ENCODE measurements at places on chromosomes 2 and 18.

DNA sequence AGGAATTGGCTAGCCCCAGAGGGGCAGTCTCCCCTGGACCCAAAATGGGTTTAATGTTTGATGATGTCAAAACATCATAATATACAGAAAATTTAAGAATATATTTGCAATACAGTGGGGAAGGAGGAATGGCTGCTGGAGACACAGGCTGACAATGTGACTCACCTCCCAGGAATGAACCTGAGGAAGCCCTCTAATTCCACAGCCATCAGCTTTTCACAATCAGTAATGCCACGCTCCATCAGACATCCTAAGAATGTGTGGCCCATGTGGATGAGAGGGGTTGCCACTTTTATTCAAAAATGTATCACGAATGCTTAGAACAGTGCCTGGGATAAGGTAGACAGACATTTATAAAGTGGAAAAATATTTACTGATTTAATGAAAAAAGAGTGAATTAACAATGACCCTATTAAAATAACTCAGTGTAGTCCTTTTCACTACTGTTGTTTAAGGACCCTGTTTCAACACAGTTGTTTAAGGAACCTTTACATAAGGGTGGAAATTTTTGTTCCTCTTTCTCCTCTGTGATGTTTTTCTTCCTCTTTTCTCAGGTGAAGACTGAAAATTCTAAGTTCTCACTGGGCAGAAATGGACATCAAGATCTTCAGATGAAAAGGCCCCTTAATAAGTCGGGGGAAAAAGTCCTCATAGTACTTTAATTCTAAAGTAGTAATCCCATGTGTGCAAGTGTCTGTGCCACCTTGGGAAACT is 17.5 kb upstream of the TMEM163 start:
- no peak for DNase-seq

GRCh38 chr2:219475697-219476651 is 22.7 kb upstream of the GMPPA start:
- peak; percentile 79 for DNase-seq

DNA sequence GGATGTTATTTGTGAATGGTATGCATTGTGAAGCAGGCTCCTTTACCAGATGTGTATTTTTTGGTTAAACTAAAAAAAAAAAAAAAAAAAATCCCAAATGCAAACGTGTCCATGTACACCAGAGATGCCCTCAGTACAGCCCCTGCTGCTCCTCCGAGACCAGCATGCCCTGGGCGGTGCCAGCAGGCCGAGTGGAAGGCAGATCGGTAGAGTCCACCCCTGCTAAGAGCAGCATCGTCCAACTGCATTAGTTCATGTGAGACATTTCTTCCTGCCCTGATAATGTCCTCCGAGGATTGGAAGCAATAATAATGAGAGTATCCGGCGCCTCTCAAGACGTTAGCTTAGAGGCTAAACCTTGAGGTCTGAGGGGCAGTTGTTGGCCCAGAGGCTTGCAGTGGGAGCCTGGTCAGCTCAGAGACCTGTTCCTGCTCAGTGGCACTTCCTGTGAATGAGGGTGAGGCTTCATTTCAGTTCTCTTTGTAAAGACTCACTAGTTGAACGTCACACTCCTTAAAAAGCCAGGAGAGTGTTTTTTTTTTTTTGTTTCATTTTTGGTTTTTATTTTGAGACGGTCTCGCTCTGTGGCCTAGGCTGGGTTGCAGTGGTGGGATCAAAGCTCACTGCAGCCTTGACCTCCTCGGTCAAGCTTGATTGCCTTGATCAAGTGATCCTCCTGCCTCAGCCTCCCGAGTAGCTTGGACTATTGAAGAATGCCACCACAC is 5.6 kb downstream of the SLC66A3 start:
- DNase-seq = no peak

GRCh38 chr2:9230051-9230802 is 23.6 kb downstream of the ASAP2 start:
- no peak for DNase-seq

DNA sequence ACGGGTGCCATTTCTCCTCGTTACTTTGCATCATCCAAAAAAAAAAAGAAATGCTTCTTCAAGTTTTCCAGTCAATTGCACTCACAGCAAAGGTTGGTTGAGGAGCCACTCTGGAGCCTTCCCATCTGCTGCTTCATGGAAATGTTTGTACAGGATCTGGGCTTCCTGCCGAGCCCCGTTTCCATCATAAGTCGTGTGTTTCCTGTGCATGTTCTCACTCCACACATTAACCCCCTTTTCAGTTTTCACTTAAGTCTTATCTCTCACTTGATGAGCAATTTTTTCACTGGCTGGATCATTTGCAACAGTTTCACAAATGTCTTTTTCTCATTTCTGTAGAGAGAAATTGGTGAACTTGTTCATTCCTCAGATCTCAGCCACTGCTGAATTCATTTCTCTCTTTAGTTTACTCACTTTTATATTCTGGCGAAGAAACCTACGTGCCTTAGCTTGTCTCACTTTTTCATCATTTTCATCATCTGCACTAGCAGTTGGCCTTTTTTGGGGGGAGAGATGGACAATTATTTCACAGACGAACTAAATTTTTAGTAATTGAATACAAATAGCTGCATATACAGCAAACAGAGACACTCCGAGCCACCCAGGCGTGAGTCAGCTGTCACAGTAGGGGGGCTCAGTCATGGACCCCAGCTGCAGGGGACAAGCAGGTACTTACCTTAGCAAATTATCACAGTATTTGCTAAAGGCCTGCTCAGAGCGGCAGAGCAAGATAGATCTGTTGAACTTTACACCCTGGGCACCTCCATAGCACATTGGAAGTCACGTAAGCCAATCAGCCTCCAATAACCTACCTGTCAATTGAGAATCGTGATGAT is 750.8 kb upstream of the ID2 start:
- DNase-seq = no peak

DNA sequence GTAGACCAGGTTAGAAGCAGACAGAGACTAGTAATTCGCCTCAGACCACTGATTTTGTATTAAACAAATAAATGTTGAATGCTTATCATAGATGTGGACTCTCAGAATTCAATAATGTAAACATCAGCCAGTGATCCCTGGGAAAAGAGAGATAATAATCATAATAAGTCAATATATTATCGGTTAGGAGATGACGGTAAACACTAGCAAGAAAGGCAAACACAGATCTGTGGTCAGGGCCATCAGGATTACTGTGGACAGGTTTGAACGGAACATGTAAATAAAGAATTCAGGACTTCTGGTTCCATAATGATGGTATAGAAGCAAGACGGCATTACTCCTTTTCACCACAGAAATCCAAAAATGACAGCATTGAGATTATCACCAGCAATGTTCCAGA is 861.6 kb downstream of the CBLN2 start:
- no peak for DNase-seq

DNA sequence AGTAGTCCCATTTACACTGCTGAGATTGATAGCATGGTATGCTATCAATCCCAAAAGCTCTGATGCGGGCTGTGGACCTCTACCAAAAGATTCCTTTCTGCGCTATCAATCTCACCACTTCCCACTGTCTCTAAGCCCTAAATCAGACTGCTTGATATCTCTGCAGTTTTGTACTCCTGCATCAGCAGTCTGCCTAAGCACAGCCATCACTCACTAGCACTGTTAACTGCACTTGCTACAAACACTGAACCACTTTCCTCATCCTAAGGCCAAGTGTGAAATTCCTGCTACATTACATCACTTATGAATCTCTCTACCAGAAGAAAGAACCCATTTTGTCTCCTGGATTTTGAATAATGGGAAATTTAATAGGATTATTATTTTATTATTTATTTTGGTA is 237.0 kb downstream of the HNMT start:
- no peak for DNase-seq

- no peak for DNase-seq
Observed at GRCh38 chr2:140416577-140416976, 1636.4 kb upstream of the NXPH2 start.

GRCh38 chr2:175817221-175817620 is 184.8 kb downstream of the LNPK start:
- DNase-seq = no peak

DNA sequence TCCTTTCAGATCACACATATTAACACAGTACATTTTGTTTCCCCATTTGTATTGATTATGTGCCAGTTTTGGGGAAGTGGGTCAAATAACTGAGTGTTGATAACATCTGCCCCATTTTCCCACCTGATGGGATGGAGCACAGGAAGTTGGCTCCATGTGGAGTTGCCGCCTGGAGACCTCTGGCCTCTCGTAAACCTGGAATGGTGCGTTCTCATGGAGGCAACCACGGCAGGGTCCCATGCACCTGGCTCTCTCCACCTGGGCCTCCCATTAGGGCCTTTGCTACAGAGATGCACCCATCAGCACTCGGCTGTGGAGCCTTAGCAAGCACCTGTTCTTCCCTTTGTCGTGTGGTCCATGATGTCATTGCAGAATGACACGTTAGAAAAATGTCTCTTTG is 130.6 kb downstream of the MBP start:
- DNase-seq = no peak

DNA sequence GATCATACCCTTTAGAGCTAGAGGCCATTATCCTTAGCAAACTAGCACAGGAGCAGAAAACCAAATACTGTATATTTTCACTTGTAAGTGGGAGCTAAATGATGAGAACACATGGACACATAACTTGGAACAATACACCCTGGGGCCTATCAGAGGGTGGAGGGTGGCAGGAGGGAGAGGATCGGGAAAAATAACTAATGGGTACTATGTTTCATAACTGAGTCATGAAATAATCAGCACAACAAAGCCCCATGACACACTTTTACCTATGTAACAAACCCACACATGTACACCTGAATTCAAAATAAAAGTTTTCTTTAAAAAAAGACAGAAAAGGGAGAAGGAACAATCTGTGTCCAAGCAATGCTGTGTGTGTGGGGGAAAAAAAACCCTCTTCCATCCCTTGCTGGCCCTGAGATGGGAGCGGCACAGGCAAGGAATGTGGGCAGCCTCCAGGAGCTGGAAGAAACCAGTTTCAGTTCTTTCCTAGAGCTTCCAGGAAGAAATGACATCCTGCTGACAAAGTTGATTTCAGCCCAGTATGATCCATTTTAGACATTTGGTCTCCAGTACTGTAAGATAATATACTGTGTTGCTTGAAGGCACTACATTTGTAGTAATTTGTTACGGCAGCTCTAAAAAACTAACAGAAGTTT is 458.7 kb upstream of the CNTNAP5 start:
- no peak for DNase-seq

DNA sequence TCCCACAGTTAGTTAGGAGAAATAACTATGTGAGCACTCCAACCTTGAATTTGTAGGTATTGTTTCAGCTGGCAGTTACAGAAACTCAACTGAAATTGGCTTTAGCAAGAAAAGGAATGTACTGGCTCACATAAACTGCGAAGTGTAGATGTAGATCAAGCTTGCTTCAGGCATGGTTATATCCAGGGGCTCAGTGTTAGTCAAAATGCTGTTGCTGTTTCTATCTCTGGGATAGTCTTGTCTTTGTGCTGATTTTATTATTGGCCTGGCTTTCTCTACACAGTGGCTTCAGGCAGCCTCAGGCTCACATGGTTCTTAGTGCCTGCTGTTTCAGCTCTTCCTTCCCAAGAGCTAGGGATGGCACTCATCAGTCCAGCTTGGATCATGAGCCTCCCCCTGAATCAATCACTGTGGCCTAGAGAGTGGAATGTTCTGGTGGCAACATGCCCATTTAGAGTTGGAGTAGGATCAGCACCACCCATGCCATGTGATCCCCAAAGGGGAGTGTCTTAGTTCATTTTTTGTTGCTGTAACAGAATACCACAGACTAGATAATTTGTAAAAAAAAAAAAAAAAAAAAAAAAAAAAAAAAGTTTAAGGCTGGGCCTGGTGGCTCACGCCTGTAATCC is 69.1 kb upstream of the FOXI3 start:
- DNase-seq = no peak

DNA sequence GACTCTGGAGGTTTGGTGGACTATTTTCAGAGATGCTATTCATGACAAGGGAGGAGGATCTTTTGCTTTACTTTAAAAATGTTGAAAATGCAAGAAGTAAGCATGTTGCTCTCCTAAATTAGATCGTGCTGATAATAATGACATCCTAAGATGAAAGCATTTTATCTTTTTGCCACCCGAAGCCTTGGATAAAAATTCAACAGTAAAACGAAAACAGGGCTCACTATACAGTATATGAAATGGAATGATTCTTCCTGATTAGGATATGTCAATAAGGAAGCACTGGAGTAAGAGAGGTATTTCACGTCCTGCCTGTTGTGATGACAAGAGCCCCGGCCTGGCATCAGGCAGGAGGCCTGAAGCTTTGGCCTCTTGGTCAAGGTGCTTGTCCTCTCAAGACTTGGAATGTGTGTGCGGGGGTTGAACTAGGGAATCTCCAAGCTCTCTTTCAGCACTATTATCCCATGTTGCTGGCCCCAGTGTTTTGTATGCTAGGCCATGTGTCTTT is 306.0 kb downstream of the MTX2 start:
- DNase-seq = no peak

DNA sequence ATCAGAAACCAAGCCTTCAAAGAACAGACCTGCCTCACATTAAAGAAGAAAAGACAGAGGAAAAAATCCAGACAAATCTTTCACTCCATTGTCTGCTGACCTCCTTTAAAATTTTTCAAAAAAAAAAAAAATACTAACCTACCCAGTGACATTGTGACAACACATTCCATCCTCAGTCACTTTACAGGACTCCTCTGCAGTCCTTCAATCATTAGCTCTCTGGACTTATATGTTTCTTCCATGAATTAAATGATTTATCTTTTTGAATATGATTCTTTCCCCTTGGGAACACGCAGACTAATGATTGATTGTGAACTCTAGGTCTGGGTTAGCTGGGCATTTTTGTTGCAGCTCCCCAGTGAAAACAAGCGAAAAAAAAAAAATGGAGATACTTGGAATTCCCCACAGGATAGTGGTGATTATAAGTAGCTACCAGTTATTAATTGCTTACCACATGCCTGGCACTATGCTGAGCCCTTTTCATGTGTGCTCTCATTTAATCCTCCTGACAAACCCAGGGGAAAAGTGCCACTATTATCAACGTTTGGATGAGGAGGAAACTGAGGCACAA is 261.3 kb upstream of the NCKAP5 start:
- DNase-seq = no peak

GRCh38 chr2:207764096-207764630 is 5.5 kb downstream of the FZD5 start:
- no peak for DNase-seq

DNA sequence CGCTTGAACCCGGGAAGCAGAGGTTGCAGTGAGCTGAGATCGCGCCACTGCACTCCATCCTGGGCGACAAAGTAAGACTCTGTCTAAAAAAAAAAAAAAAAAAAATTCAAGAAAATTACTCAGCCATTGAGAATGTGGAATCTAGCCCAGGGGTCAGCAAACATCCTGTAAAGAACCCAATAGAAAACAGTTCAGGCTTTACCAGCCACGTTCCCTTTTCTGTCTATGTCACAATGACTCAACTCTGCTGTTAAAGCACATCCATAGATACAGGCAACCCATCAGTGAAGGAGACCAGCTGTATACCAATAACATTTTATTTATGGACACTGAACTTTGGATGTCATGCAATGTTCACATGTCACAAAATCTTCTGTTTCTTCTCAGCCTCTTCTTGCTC is 435.6 kb upstream of the GYPC start:
- DNase-seq = no peak
